ENCODE measurements at places on chromosomes 13 and 19. TPM values are rescaled to one million over a fixed set of nuclear protein-coding genes. Genes with fewer than 3 reads are reported as not detected.

Gene TYROBP
- total RNA-seq: 235 TPM

Gene TMEM255B
- 2.2 TPM for total RNA-seq

- no peak overlapping the region for H3K27ac ChIP-seq
- H3K36me3 ChIP-seq: no peaks in the 10 kb centered on the region
- DNase-seq: no peak
- no peak overlapping the region for H3K4me3 ChIP-seq
- no peaks in the 10 kb centered on the region for H3K4me1 ChIP-seq
Measured at GRCh38 chr19:6214881-6215541, 64.8 kb downstream of the MLLT1 start.

DNA sequence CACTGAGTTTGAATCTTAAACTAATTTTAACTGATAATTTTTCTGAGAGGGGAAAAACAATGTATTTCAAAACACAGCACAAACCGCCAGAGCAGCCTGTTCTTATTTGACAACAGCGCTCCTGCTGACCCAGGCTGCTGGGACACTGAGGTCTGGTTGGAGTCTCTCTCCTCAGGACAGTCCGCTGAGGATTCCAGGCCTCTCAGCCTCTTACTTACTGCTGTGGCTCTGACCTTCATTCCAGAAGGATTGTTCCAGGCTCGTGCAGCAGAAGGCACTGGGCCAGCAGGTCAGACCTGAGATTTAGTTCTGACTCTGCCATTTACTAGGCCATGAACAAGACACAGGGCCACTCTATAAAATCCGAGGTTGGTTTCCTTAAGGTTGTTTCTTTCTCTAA lies 393.6 kb downstream of the TDRD3 start:
- no peak overlapping the region for H3K4me3 ChIP-seq
- H3K27ac ChIP-seq: no peak overlapping the region
- H3K27me3 ChIP-seq: no peaks in the 10 kb centered on the region
- H3K4me1 ChIP-seq: no peaks in the 10 kb centered on the region

GRCh38 chr13:75792526-75793187 lies 156.5 kb downstream of the LMO7 start:
- no peak overlapping the region for H3K4me3 ChIP-seq
- H3K36me3 ChIP-seq: no peaks in the 10 kb centered on the region
- no peak overlapping the region for H3K27ac ChIP-seq
- no peaks in the 10 kb centered on the region for H3K27me3 ChIP-seq
- DNase-seq: no peak
- H3K4me1 ChIP-seq: no peaks in the 10 kb centered on the region
